Kasumi-1 (cell line): ENCODE measurements at places on chromosomes 7 and 10.
A peak's percentile ranks its signal among the peaks of the same experiment; 100 is the strongest.

DNA sequence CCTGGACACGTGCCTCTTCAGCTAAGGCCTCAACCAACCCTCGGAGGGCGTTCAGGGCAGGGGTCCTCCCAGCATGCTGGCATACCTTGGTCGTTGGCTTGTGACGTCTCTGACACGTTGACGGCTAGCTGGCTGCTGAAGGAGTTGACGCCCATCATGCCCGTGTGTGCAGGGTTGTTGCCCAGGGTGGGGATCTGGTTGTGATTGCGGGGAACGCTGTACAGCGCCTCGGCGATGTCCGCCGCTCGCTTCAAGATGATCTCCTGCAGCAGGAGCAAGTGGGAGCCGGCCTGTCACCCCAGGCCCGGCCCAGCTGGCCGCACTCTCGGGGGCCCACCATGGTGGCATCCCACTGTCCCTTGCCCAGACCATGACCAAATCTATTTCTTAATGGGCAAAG is 122.0 kb downstream of the EBF3 start:
- no peak for DNase-seq

DNA sequence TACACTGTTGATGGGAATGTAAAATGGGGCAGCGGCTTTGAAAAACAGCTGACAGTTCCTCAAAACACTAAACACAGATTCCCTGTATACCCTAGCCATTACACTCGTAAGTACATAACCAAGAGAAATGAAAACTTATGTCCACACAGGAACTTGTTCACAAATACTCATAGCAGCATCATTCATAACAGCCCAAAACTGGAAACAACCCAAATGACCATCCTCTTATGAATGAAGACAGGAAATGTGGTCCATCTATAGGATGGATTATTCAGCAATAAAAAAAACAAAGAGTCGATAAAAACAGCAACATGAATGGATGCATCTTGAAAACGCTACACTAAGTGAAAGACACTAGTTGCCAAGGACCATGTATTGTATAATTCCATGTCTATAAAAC is 23.7 kb downstream of the NMT2 start:
- DNase-seq = no peak

DNA sequence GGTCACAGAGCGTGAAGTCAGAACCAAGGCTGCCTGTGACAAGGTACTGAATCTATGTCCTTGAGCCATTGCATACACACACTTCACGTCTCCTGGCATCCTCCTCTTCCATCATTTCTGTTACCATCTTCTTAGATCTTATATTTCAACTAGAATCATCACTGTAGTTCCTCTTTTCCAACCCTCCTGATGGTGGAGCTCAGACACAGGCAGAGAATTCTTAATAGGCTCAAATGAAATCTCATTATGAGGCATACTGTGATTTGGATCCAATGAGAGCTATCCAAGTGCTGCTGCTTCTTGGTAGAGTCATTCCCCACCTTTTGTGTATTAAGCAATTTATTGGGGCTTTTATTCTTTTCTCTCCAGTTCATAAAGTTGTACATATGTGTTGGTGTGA is 113.2 kb downstream of the CALCR start:
- DNase-seq = peak; percentile 27

- DNase-seq = no peak
Measured at GRCh38 chr10:128054163-128054970, 71.9 kb downstream of the MKI67 start.

GRCh38 chr7:155931396-155932085 is 119.3 kb upstream of the SHH start:
- DNase-seq = no peak

DNA sequence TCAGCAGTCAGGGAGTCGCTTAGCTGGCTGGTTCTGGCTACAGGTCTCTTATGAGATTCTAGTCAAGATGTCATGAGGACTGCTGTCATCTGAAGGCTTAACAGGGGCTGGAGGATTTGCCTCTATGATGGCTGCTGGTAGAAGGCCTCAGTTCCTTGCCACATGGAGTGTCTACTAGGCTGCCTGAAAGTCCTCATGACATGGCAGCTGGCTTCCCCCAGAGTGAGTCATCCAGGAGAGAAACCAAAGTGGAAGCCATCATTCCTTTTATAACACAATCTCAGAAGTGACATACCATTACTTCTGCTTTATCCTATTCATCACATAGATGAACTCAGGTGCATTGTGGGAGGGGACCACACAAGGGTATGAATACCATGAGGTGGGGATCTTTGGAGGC is 75.1 kb downstream of the EXOC6 start:
- no peak for DNase-seq

DNA sequence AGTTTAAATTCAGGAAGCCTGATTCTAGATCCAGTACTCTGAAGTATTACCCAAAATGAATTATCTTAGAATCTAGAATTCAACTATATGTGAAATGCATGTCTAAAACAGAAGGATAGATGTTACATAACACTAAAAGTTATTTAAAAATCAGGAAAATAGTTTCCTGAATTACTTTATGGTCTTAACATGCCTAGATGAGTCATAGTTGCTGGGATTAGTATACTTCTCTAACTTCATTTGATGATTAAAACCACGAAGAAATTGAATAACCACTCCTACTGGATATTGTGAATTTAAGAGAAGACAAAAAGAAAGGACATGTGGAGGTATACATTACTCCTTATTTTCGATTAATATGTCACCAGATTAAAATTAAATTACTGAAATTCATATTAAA is 65.5 kb downstream of the ATAD1 start:
- DNase-seq = no peak

GRCh38 chr7:103810112-103810744 is 179.2 kb downstream of the RELN start:
- no peak for DNase-seq

GRCh38 chr7:134704827-134705226 is 58.2 kb downstream of the BPGM start:
- DNase-seq = no peak

DNA sequence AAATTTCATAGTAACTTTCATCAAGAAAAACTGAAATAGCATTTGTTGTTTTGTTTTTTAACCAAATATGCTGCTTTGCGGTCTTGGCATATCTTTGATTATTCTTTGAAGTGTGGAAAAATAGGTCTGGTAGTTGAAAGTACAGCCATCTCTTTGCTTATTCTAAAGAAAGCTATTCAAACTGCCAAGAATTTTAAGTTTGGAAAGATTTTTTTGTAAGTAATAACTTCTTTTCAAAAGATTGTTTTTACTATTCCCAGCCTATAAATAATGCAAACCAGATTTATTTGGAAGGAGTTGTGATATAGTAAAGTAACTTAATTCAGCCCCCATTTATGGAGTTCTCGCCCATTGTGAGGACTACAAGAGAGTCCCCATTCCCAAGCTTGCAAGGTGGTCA is 87.0 kb downstream of the ADD3 start:
- no peak for DNase-seq

GRCh38 chr7:121078701-121079227 is 90.3 kb downstream of the CPED1 start:
- no peak for DNase-seq

GRCh38 chr7:134845461-134845860 is 66.0 kb downstream of the CALD1 start:
- DNase-seq = no peak

DNA sequence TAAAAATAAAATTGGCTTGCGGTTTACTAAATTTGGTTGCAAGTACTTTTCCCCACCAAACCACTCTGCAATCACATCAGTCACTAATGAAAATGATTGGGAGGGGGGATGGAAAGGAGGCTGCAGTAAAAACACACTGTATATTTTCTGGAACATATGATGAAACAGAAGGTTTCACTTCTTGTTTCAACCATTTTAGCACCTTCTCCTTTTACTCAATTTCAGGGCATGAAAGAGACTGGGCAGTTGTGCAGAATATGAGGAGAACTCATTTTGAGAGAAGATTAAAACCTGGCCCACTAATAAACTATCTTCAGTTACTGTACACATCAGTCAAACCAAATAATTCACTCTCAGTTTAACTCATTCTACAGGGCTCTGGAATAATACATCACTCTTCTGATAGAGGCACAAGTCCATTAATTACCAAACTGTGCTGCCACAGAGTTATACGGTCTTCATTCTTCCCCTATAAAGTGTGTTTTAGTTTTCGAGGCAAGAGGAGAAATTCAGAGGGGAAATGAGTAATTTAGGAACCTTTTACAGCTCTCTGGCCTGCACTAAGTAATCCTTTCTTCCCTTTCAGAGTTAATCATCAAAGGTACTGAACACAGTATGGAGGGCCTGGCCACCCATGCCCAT is 25.5 kb downstream of the JAZF1 start:
- DNase-seq = no peak

GRCh38 chr7:43294080-43294630 is 181.7 kb downstream of the HECW1 start:
- no peak for DNase-seq

GRCh38 chr7:111012149-111012548 is 78.8 kb upstream of the LRRN3 start:
- no peak for DNase-seq

DNA sequence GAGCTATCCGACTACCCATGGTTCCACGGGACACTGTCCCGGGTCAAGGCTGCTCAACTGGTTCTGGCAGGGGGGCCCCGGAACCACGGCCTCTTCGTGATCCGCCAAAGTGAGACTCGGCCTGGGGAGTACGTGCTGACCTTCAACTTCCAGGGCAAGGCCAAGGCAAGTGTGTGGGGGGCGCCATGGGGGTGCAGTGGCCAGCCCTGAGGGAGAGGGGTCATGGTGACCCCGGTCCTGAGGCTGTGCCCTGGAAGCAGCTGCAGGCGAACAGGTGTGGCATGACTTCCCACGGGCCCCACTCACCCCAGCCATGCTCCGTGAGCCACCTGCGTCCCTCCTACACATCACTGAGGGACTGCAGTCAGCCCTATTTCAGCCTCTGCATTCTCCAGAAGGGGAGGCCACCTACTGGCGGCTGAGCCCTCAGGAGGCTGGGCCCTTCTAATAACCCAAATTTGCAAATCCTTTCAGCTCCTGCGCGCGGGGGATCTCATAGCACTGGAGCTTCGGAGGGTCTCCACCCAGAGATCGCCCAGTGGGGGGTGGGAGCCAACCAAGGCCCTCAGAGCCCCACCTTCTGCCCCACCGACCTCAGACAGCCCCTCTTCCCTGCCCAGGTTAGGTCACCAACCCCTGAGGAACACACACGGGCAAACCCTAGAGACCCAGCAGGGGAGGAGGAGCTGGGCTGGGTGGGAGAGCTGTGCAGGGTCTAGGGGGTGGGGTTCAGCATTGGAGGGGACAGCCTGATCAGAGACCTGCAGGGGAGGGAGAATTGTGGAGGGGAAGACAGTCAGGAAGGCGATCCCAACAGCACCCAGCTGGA is 30.8 kb downstream of the SH2B2 start:
- DNase-seq = no peak

DNA sequence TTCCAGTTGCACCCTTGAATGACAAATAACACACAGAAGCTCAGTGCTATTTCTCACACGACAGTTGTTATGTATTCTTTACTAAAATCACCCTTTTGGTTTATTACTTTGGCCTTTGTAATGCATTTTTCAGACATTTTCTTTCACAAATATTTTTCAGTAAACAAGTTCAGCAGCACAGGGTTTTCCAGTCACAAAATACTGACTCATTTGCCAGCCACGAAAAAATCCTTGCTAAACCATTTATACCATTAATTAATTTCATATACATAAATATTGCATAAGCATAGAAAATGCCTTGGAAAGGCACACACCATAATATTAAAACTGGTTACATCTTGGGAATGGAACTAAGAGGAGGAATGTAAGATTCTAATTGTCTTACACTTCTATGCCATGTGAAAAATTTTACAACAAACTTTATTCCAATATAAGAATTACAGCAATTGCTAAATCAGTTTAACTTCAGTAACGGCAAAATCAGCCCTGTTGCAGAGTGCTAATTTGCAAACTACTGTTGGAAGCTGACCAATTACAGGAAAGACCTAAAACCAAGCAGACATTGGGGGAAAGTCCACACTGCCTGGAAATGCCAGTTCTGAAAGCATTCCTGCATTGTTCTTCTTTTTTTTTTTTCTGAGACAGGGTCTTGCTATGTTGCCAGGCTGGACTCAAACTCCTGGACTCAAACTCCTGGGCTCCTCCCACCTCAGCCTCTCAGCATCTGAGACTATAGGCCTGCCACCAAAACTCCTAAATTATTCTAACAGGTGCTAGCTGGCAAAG is 31.6 kb upstream of the PBLD start:
- no peak for DNase-seq

DNA sequence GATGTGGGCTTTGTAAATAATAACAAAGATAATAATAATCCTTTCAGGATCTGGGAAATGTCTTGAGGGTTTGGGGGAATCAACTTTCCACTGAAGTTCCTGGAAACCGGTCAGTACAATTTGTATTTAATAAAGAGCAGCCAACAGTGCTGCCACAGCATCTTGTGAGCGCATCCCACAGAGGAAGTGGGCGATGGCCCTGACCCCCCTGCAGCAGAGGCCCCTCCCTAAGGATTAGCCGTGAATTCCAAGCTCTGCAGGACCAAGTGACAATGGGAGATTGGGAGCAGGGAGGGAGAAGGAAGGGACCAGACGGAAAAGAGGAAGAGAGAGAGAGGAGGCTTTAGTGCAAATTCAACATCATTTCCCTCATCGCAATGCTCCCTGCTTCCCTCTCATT is 349.2 kb downstream of the RNLS start:
- peak; percentile 17 for DNase-seq

- peak; percentile 53 for DNase-seq
Measured at GRCh38 chr10:16116404-16117304, 256.3 kb upstream of the MINDY3 start.

DNA sequence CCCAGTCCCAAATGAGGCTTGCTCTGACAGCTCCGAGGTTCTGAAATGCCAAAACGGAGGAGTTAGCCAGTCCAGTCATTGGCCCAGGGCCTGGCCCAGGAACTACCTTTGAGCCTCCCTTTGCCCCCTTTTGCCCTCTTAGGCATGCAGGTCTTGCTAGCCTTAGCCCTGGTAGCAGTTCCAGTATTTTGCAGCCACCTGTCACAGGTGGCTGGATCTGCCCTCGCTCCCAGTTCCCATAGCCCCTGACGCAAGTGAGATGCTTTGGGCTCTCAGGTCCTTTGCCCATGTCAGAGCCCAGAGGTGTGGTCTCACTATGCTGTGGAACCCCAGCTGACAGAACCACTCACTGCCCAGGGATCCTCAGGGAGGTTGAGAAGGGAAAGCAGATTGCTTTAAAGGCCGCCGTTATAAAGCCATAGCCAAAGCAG is 42.0 kb downstream of the GPRIN2 start:
- no peak for DNase-seq

DNA sequence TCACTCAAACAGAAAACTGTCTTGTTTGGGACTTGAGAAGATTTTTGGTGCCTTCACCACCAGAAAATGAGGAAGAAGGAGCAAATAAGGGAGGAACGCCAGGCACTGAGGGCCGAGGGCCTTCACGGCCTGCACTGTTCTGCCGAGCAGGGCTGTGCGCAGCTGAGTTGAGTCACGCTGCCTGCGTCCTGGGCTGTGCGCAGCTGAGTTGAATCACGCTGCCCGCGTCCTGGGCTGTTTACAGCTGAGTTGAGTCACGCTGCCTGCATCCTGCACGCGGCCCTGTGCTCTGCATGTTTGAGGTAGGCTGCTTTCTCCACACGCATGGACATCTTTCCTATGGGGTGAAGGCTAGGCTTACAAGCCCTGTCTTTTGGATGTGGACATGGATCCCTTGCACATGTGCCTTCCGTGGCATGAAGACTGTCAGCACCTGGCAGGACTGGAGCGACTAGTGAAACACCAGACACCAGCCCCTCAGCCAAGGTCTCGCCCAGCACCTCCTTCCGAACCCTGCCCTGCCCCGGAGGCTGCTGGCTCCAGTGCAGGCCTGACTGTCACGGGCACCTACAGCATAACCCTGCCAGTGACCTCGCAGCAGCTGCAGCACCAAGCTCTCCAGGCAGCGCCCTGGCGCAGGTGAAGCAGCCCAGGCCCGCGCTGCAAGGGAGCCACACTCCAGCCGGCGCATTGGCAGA is 96.7 kb downstream of the HTR5A start:
- no peak for DNase-seq
